ENCODE measurements at places on chromosomes 13 and 19.

DNA sequence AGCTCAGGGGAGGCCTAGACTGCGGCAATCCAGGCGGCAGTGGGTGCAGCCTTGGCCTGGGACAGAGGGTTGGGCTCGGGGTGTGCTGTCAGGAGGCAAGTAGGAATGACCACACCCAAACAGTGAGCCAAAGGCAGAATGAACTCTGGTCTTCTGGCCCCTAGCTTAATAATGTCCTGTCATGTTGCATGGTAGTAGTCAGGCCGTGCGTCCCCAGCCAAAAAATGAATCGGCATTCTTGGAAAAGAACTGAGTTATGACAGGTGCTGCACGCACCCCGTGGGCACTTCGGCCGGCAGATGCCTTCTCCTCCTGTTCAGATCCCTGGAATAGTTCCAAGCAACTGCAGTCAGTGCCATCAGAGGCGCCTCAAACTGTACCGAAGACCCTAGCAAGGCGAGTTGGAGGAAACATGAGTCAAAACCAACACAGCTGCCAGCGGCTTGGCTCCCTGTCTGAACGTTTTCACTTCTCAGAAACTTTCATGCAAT, 55.9 kb downstream of the ATP7B start:
- no peak for DNase-seq

DNA sequence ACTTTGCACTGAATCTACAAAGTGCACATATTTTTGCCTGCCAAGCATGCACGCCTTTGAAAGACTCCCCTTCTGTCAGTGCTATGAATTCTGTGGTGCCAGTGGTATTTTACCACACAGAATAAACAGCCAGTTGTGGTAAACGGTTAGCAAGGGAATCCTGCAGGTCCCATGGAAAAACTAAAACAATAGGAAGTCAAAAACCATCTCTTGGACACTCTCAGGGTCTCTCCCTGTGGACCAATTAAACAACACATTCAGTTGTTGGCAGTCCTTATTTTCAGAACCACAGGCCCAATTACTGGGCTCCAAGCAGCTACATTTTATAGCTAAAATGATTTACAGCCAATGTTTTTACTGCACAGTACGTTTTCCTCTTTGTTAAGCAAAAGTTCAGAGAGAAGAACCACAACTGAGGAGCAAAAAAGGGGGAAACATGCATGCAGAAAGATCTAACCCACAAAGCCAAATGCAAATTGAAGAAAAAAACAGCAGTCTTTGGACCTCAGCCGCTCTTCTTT, 116.9 kb downstream of the KCTD12 start:
- DNase-seq: no peak

DNA sequence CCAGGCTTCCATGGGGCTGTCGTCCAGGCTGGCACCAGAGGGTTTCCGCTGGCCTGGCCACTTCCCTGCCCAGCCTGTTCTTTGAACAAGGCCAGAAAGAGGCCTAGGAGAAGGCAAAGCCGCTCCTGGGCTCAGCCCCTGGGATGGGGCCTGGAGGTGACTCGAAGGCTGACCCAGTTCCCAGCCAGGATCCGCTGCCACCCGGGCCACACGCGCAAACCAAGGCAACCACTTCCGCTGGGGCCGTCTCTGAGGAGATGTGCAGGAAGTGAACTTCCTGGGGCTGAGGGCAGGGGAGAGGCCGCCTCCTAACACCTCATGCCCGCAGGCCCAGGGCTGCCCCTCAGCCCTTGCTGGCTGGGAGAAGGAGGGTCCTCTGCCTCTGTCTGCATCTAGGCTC, 15.2 kb downstream of the PLEKHF1 start:
- peak; percentile 90 for DNase-seq

DNA sequence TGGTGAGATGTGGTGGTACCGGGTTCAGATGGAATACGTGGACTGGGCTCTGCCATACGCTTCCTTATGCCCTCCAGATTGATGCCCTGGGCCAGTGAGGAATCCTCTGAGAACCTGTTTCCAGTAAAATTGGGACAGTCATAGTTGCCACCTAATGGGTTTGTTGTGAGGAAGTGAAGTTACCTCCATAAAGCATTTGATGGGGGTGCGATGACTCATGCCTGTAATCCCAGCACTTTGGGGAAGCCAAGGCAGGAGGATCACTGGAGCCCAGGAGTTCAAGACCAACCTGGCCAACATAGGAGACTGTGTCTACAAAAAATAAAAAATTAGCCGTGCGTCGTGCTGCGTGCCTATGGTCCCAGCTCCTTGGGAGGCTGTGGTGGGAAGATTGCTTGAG, 4.8 kb downstream of the SNRPA start:
- no peak for DNase-seq

- DNase-seq: no peak
Observed at GRCh38 chr19:54357381-54357780, 7.3 kb downstream of the LAIR1 start.

- no peak for DNase-seq
Observed at GRCh38 chr13:106314417-106314816, 221.0 kb downstream of the EFNB2 start.

DNA sequence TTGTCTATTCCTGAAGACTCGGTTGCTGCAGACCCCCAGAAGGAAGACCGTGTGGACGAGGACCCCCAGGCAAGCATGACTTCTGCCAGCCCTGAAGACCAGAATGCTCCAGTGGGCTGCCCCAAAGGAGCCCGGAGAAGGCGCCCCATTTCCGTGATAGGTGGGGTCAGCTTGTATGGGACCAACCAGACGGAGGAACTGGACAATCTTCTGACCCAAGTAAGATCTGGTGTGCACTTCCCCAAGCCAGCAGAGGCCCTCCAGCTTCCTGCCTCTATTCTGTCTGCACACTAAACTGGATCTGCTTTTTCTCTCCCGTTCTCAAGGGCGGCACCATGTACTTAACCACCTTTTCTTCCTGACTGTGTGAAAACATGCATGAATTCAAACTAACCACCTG, 59.8 kb upstream of the C1QTNF9 start:
- no peak for DNase-seq

GRCh38 chr19:53696951-53697350, 65.2 kb downstream of the DPRX start:
- no peak for DNase-seq

GRCh38 chr13:37168151-37168550, 62.7 kb upstream of the CSNK1A1L start:
- DNase-seq: no peak
